ENCODE measurements at places on chromosomes 3 and 15.

GRCh38 chr3:32481791-32482631, 20.6 kb downstream of the CMTM6 start:
- no peak for DNase-seq

- DNase-seq = no peak
Measured at GRCh38 chr3:177607589-177607988, 410.3 kb upstream of the TBL1XR1 start.

DNA sequence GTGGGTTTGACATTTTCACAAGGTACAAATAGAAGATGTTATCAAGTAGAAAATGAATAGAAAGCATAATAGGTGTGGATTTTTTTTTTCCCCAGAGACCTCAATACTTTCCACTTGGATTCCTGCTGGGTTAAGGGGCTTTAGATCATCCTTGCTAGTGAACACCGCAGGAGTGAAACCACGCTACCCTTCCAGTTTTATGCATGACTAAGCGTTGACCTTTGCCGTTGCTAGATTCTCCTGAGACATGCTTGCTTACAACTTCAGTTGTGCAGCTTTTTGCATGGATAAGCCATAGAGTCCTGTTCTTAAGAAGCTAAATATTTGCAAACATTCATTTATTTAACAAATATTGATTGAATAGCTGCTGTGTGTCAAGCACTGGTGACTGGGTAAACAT, 299.7 kb upstream of the LMCD1 start:
- no peak for DNase-seq

DNA sequence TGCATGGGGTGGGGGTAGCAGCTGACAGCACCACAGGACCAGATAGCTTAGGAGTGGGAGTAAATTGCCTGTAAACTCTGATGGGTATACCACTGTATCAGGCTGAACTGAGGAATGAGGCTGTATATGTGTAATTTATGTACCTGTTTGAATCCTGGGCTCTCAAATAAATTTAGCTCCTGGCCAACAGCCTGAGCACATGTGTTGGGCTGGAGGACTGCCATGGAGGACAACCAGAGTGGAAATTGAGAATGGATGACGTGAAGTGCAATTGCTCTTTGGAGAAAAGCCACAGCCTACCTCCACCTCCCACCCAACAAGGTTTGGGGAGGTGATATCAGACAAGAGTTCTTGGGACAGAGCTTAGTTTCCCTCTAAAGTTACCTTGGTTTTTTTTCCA, 328.6 kb upstream of the PROK2 start:
- DNase-seq = no peak

GRCh38 chr3:175564363-175564762, 705.2 kb downstream of the NAALADL2 start:
- DNase-seq = no peak

- DNase-seq = no peak
Measured at GRCh38 chr3:142889212-142890014, 530 bp upstream of the PCOLCE2 start.

DNA sequence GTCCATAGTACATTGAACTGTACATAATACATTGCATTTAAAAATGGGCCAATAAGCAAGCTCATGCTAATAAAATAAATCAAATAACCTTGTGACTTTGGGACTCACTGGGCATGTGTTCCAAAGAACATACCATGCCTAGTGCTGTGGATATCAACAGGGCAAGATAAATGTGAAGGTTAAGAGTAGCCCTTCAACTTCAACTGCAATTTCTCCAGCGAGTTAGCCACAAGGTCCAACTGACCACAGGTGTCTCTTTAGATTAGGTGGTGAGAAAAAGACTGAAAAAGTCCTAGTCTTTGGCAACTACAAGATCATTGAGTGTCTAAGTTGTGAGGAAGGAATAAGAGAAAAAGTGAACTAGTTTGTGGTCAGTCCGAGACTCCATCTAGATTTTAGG, 78.3 kb upstream of the ATP11B start:
- DNase-seq = no peak

- DNase-seq = no peak
Measured at GRCh38 chr15:85706779-85707518, 87.8 kb downstream of the KLHL25 start.

DNA sequence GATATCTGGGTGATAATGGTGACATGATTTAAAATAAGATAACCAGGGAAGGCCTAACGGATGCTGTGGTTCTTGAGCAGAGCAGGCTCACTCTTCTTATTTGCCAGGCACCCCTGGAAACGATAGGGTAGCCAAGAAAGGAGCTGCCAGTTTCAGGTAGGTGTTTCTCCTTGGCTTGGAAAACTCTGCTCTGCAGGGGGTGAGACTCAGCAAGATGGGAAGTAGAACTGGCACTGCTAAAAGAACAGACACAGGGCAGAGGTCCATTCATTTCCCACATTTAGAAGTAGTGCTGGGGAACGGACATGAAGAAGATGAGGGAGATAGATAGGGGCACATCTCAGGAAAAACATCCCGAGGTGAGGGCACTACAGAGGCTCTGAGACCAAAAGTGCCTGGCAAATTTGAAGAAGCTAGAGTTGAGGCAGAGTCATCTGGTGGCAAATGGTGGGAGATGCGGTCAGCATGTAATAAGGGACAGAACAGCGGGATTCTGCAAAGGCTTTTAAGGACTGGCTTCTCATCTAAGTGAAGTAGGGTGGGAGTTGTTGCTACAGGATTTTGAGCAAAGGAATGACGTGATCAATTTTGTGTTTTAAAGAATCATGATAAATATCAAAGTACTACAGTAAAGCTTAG, 323.4 kb upstream of the PLSCR5 start:
- DNase-seq = no peak

GRCh38 chr3:39165518-39165917, 12.1 kb upstream of the CSRNP1 start:
- DNase-seq = no peak

DNA sequence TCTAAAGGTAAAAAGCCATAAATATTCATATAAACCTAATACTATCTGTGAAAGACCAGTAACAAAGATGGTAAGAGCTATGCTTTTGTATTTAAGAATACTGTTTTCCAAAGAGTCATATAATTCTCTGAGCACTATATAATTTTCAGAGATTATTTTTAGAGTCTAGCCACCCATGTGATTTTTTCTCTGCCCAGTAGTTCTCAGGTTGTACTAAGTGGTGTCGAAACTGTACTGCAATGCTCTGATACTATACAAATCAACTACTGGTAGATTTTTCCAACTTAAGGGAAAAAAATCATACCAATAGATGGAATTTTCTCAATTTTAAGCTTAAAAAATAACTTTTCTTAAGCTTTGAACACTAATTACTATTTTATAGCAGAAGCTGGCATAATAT, 104.8 kb downstream of the MYO5A start:
- no peak for DNase-seq

DNA sequence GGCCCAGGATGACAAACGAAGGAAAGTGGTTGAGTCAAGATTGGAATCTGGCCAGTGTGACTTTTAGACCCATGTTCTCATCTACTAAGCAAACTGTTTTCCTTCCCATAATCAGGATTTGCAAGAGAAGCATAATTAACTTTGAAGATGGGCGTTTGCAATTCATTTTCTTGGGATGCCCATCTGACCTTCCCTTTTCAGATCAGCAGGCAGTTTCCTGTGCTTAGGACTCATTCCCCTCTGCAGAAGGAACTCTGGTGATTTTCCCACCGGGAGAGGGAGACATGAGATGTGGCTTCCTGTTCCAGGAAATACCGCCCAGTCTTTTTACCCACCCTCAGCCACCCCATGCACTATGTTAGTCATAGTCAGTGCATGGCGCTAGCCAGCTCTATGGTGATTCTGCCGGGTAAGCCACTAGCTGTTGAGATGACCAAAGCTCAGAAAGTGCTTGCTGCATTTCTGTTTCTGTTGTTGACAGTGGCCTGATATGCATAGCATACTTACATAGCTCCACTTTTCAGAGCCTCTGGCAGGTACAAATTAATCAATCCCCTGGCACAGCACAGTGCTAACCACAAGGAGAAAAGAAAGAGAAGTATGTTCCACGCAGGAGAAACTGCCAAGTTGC, 129.4 kb downstream of the VGLL4 start:
- no peak for DNase-seq

All from stimulated activated CD4-positive, alpha-beta T cell treated with anti-CD3 and anti-CD28 coated beads, Interleukin-1b, Interleukin-23, amount 100 ng/mL, for 4 hours (primary cell).